NCI-H187 treated with DMSO at 0.1 percent for 48 hours (cell line): ENCODE measurements at places on chromosomes 7 and 10.

DNA sequence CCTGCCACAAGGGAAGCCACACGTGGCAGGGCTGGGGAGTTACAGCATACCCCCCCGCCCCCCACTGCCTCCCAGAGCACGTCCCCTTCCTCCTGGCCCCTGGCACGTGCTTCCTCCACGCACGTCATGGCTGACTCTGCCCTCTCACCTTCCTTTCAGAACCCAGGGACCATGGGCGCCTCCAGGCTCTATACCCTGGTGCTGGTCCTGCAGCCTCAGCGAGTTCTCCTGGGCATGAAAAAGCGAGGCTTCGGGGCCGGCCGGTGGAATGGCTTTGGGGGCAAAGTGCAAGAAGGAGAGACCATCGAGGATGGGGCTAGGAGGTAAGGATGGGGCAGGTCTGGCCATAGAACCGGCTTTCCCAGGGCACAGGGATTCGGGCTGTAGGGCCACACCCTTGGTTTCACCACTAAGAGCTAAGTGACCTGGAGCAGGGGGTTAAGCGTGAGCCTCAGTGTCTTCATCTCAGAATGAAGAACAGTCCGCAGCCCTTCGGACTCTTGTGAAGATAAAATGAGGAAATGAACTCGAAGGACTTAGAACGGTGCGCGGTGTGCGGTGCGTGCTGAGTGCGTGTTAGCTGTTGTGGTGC is 2.5 kb downstream of the NUDT1 start:
- no peak for DNase-seq

GRCh38 chr7:30353932-30354607 is 69.7 kb downstream of the ZNRF2 start:
- no peak for DNase-seq

GRCh38 chr7:26454180-26454579 is 162.5 kb downstream of the SNX10 start:
- DNase-seq: no peak

DNA sequence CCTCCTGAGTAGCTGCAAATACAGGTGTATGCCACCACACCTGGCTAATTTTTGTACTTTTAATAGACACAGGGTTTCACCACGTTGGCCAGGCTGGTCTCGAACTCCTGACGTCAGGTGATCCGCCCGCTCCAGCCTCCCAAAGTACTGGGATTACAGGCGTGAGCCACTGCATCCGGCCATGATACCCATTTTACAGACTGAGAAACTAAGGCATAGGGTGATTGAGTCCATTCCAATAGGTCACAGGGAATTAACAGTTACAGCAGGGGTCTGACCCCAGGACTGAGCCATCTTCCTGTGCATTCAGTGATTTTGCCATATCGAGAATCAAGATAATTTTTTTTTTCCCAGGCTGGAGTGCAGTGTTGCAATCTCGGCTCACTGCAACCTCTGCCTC is 12.3 kb upstream of the CTBP2 start:
- DNase-seq: no peak

- no peak for DNase-seq
Observed at GRCh38 chr10:102310361-102311024, 65.2 kb downstream of the GBF1 start.

DNA sequence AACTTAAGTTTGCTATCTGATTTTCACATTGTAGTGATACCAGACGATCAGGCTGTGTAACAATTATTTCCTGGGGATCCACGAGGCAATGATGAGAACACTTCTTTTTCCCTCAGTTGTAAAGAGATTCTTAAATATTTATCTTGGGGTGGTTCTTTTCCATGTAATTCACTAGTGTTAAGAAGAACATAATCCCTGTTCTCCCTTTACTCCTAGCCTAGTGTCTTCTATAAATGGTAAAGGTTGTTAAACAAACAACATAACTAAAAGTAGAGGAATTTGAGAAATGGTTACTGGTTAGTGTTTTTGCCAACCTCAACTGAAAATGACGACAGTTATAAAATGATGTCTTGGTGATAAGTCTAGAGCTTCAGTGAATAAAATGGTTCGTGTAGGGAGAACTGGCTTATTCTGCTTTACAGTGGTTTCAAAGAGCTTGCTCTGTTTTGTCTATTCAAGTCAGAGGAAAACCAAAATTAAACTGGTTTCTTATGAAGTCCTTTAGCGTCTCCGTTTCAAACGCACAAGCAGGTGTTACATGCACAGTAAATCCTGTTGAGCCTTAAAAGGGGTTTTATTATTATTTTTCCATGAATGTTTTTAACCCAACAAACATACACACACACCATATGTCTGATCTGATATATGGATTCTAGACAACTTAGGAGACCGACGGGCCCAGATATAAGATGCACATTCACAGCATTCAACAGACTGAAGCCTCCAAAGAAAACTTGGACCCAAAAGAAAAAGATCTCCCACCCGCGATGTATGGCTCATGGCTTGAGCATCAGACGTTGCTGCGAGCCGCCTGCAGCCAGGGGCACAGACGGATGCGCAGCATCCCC is 1.1 kb downstream of the TBX20 start:
- no peak for DNase-seq

DNA sequence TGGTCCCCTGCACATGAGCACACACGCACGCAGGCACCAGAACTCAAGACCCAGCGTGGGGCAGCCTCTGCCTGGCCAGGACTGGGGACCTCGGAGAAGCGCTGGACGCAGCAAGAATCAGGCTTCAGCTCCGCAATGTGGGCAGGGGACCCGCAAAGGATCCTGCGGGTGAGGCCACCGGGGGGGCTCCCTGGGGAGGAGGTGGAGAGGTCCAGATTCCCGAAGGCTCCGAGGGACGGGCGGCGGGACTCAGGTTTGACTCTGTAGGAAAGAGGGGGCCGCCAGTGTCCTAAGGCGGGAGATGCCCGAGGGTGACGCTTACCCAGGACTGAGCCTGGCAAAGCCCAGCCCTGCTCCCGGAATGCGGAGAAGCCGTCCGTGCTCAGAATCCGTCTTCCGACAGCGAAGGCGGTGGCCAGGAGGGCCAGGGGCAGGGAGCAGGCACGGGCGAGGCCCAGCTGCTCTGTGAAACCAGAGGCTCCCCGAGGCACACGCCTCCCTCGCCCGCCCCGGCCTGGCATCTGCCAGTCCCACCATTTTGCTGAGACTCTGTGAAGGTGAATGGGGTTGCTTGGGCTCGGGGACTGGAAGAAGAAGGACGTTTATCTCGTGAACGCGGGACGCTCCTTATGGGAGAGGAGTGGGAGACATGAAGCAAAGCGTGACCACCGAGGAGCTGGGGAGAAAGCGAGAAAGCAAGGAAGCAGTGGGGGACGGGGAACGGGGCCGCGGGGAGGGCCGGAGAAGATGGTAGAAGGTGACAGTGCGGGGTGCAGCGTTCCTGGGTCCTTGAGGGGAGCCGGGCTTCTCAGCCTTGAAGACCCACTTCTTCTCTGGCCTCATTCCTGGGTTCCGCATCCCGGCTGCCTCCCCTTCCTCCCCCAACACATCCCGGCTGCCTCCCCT is 489.2 kb downstream of the PTPRN2 start:
- no peak for DNase-seq

GRCh38 chr10:107747851-107748250 is 583.3 kb upstream of the SORCS1 start:
- no peak for DNase-seq

DNA sequence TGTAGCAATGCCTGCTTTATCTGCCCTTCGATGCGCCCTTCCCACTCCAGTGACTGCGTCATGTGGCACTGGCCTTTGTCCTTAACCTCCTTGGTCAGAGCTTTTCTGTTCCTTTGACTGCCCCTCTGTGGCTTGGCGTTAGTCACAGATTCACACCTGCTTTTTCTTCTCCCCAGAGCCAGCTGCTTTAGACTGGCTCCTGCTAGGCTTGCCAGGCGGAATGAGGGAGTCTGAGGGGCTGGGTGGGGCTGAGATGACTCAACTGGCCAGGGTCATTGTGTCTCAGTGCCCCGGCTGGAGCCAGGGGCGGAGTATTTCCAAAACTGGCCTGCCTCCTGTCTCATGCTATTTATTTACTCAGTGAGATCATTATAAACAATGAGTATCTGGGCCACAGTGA is 194.1 kb downstream of the EMX2 start:
- no peak for DNase-seq

- DNase-seq: no peak
Observed at GRCh38 chr7:46630031-46630430, 709.0 kb upstream of the IGFBP3 start.

- DNase-seq: no peak
Observed at GRCh38 chr10:47092831-47093230, 181.6 kb downstream of the PTPN20 start.

DNA sequence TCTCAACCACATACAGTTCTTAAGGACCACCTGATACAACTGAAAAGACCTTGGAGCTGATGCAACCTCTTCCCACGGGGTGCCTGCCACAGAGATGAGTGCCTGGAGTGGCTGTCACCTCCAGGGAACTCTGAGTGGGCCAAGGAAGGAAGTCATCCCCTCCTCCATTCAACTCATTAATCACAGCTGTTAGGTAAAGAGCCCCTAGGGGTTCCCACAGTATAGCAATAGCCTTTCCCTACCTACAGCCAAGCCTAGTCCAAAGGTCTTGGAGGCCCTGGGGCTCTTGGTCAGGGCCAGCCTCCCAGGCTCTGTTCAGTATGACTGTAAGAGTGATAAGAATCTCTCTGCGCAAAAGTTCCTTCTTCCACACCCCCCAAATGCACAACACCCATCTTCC is 70.4 kb upstream of the NFE2L3 start:
- DNase-seq: no peak

DNA sequence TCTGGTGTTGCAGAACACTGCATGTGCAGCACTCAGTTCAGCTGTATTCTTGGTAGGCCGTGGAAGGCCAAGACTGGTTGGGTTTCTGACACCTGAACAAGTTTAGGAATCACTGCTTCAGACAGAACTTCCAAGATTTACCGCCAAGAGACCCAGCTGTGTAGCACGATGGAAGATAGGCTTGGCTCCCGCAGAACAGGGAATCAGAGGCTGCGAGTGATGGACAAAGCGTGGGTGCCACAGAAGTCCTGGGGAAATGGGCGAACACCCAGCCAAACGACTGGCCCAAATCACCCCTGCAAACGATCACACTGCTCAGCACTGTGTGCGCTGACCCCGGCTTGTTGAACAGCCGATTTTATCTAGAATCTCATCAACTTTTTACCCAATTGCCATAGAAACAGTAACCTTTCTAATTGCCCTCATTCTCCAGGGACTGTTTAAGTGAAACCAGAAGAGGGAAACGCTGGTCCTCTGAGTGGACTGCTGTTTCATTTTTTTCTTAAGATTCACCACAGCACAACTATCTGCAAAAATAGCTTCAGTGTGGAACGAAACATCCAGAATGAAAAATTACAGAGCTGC is 17.9 kb downstream of the ZFAND2A start:
- DNase-seq: no peak

DNA sequence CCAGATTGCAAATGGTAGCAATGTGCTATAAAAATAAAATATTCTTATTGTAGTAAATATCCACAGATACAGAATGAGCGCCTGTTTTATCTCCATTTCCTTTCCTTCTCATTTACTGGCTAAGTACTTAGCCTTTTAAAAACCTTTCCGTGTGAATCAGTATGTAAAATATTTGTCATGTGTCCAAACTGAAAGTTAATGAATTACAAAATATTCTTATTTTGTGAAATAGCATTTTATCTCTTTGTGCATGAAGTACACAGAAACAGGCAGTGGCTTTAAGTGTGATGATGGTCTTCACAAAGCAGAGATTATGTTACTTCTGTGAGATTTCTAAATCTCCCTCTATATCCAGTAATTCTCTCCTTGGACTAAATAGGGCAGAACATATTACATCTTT is 56.7 kb upstream of the KIAA1217 start:
- no peak for DNase-seq

DNA sequence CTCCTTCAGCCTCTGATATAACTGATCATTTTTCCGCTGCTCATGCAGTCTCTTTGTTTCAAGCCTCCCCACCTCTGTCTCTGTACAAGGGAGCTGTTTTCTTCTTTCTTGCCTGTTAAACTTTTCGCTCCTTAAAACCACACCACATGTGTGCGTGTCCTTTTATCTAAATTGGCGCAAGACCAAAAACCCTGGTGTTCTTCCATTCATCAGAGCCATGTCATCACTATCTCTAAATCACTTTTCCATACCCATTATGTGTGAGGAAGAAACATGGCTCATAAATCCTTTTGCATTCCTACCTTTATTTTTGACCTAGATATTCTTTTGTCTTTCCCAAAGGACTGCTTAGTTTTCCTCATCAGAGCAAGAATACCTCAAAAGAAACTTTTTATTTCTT is 239.0 kb upstream of the IMMP2L start:
- no peak for DNase-seq

DNA sequence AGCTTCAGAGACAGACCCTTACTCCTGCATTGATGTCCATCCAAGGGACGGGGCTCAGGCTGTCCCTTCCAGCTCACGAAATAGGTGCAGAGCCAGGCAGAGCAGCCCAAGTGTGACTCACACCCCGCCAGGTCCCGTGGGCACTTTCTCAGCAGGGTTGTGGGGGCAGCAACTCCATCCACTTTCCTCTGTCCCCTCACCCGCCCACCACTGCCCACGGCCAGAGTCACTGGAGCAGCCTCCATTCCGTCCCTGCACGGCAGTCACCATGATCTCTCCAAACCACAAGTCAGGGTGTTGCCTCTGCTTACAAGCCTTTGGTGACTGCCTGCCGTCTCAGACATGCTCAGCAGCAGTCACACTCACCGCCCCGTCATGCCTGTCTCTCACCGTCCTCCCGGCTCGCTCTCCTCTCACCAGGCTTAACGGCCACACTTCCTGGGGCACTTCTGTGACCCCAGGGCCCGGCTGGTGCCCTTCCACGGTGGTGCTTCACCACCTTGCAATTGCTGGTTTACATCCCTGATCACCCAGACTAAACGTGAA is 39.3 kb downstream of the CALML3 start:
- DNase-seq: no peak

GRCh38 chr10:30730306-30730705 is 100.8 kb upstream of the LYZL2 start:
- DNase-seq: no peak

- DNase-seq: no peak
Observed at GRCh38 chr7:148289630-148290029, 300.9 kb upstream of the C7orf33 start.

DNA sequence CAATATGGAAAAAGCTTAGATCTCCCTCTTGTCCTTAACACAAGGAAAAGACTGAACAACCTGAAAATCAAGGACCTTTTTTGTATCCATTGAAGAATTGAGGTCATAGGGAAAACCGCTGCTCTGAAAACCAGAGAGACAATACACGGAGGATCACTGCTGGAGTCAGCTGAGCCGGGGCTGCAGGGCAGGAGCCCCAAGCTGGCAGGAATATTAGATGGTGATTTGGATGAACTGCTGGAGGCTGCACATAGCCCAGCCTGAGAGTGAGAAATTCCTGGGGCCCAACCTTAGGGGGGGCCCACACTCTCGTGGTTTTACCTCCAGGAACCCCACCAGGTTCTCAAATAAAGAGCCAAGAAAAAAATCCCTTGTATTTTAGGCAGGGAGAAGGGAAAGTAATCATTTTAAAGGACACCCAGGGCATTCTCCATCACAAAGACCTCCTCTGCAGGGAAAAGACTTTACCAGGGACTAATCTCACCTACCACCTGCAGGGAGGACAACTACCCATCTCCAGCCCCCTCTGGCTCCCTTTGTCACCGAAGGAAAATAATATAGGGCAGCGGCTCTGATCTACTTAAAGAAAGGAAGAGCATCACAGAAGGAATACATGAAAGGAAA is 55.4 kb upstream of the RNF32 start:
- DNase-seq: no peak

GRCh38 chr7:79646278-79646677 is 192.8 kb upstream of the MAGI2 start:
- DNase-seq: no peak
